Urothelium cell line (cell line): ENCODE measurements at places on chromosomes 1 and 21.

DNA sequence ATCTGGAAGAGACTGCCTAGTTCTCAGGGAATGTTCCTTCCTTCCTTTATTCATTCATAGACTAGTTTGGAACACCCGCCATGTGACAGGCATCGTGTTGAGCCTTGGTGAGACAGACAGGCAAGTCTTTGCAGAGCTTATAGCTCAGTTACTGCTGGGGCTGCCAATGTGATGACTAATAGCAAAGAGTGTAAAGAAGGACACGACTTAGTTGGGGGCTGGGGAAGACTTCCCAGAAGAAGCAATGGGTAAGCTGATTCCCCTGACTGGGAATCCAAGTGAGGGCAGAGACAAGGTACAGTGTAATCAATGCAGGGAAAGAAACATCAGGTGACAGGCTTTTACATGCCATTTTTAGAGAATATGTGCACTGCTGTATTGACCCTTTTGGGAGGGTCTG is 51.2 kb downstream of the TENT5C start:
- DNase-seq = peak; percentile 90

GRCh38 chr21:8993284-8993942 is 1528.0 kb upstream of the TPTE start:
- DNase-seq = no peak

DNA sequence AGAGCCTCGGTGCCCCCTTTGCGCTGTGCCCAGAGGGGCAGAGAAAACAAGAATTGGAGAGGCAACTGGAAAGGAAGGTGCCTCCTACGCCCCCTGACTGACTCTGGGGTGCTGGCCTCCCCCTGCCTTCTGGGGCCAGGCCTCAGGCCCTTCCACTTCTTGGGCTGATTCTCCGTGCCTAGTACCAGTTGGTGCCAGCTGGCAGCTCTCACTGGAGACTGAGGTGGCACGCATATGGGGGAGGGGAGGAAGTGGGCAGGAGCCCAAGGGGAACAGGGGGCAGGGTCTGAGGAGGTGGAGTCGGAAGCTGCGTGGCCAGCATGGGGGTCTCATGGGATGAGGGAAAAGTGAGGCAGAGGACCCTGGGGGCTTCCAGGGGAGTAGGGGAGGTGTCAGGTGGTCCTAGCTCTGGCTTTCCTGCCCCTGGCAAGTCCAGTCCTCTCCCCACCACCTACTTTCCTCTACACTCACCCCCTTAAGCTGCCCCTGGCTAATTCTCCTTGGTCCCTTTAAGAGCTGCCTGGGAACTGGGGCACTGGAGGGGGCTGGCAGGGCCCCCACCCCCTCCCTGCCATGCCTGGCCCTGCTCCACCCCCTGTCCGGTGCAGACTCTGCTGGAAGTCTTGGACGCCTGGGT is 6.5 kb upstream of the SEMA4A start:
- DNase-seq = no peak

GRCh38 chr1:64960731-64961130 is 5.6 kb downstream of the JAK1 start:
- DNase-seq = no peak

DNA sequence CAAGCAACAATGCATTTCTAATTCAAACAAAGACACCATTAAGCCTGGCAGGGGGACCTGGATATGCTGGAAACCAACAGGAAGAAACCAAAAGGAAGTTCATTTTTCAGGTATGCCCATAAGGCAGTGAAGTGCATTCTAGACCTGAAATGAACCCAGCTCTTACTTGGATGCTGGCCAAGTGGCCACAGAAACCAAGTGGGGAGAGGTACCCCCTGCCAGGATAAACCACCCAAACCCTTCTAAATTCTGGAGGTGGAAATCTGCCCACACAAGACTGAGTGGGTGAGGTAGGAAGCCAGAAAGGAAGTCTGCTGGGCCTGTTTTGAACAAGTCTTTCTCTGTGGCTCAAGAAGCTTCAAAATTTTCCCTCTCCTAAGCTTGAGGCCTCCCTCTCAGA is 2.6 kb downstream of the CD5L start:
- no peak for DNase-seq

DNA sequence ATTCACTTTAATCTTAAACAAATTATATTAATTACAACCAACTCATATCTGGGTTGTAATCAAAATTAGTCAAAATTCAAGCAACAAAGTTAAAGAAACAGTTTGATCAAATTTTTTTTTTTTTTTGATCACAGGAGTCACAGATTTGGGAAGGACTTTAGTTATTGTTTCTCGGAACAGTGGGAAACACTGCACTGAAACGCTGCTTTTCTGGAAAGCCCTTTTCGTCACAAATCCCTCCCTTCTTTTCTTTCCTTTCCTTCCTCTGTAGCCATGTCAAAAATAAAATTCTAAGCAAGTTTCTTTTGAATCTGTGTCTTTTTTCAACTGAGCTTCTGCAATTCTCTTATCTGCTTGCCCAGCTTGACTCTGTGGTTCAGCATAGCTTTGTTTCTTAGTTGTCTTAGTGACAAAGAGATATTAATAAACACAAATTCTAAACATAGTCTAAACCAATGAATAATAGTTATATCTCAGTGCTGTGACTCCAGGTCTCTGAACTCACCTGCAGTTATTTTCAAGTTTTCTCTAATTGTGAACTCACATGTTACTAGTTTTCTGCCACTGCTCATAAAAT is 53.8 kb downstream of the PTGS2 start:
- no peak for DNase-seq

GRCh38 chr1:202588503-202589189 is 121.6 kb downstream of the SYT2 start:
- no peak for DNase-seq

GRCh38 chr1:181768211-181768929 is 285.1 kb downstream of the CACNA1E start:
- no peak for DNase-seq

GRCh38 chr1:179298952-179299351 is 5.4 kb downstream of the SOAT1 start:
- no peak for DNase-seq

- DNase-seq = peak; percentile 45
These were observed 32.2 kb upstream of the MED18 start for GRCh38 chr1:28296401-28297261.

DNA sequence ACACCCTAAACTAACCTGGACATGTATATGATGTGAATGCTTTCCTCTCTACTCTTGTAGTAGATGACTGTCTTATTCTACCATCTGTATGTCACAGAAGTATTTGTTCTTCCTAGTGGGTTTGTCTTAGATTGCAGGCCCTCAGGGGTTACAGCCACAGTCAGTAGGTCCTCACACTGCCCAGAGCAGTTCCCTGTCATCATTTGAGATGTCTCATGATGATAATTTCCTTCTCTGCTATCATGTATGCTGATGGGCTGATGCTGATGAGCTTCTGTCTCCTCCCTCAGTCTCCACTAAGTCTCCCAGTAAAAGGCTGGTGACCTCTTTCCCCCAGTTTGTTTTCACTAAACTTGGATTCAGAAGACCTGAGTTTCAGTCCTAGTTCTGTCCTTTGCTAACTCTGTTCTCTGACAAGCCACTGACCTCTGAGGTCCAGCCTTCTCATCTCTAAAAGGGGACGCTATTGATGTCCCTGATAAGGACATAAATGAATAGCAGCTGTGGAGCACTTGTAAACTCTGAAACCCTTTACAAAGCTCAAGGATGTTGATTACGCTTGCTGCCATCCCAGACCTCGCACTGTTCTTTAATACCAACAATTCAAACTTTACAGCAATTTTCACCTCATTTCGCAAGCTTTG is 3.1 kb upstream of the ETV3 start:
- DNase-seq = no peak

DNA sequence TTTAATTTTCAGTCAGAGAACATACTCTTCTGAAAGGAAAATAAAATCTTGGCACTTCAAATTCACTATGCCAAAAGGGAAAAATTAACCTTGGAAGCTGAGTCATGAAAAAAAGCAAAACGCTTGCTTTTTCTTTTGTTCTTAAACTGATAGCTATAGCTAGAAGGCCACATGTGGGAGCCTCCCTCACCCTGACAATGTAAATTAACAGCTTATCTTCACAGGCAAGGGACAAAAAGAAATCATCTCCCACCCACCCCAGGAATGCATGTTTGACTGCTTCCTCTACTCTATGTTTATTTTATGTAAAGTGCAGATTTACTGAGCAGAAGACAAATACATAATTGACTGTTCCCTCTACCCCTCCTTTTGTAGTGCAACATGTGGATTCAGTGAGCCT is 38.0 kb downstream of the EBNA1BP2 start:
- DNase-seq = no peak

- DNase-seq = no peak
These were observed 45.9 kb downstream of the DUSP10 start for GRCh38 chr1:221696027-221696426.

DNA sequence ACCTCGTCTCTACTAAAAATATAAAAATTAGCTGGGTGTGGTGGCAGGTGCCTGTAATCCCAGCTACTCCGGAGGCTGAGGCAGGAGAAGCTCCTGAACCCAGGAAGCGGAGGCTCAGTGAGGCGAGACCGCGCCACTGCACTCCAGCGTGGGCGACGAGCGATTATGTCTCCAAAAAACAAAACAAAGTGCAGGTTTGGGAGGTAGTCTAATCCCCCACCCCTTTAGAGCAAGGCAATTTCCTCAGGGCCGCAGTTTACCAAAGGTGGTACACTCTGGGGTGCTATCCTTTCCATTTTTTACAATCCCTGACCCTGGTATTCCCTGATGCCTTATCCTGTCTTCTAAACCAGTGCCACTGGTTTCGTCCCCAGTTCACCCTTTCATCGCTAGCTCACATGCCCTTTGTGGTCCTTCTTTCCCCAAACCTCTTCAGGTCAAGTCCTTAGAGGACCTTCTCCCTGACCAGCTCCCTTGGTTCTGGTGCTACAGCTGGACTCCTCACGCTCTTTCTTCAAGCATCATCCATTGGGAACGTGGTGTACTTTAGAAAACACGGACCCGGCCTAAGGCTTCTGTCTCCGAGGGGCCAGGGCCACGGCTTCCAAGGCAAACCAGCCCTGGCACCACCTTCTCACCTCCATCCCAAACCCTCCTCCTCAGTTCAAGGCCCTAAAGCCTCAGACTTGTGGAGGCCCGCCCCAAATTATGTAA is 873 bp downstream of the IFT25 start:
- no peak for DNase-seq

GRCh38 chr1:5664906-5665875 is 327.0 kb downstream of the NPHP4 start:
- no peak for DNase-seq

GRCh38 chr1:225940385-225941151 is 452 bp downstream of the LEFTY2 start:
- no peak for DNase-seq

DNA sequence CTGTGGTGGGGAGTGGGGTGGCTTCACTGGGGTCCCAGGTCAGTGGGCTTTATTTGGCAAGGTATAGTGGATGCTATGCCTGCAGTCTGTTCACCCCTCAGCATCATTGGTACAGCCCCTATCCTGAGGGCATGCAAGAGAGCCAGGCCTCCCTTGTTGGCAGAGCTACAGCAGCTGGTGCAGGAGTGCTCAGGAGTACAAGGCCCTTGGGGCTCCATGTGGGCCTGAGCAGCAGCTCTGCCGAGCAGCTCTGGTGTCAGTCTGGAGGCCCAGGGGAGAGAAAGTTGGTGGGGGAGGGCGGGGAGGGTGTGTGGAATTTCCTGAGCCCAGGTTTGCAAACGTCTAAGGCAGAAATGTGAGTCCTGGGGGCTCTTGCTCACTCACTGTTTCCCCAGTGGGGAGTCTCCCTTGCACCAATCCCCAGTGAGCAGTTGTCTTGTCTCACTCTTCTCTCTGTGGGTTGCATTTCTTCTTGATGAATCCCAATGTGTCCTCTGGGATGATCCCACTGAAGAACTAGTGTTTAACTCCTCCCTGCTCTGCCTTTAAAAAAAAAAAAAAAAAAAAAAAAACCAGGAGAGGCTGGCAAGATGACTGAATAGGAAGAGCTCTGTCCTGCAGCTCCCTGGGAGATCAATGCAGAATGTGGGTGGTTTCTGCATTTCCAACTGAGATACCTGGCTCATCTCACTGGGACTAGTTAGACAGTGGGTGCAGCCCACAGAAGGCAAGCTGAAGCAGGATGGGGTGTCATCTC is 39.5 kb upstream of the CYP4X1 start:
- no peak for DNase-seq

GRCh38 chr21:44399955-44400790 is 46.8 kb downstream of the TRPM2 start:
- no peak for DNase-seq

DNA sequence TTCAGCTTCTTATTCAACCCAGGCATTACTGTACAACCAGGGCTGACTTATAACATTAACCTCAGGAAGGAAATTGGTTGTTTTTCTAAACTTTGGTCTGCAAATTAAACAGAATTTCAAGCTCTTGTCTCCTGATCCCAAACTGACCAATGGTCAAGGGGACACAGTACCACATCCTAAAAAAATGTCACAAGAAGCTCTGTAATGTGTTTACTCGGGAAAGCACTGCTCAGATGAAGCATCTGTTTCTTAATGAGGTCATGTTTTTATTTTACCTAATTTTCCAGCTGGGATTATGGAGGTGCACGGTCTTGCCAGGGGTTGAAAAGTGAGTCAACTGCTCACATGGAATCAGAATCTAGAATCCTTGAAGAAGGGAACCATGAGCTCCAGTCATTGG is 18.7 kb downstream of the ADAMTS5 start:
- no peak for DNase-seq

GRCh38 chr1:219965285-219966070 is 37.1 kb upstream of the SLC30A10 start:
- no peak for DNase-seq

DNA sequence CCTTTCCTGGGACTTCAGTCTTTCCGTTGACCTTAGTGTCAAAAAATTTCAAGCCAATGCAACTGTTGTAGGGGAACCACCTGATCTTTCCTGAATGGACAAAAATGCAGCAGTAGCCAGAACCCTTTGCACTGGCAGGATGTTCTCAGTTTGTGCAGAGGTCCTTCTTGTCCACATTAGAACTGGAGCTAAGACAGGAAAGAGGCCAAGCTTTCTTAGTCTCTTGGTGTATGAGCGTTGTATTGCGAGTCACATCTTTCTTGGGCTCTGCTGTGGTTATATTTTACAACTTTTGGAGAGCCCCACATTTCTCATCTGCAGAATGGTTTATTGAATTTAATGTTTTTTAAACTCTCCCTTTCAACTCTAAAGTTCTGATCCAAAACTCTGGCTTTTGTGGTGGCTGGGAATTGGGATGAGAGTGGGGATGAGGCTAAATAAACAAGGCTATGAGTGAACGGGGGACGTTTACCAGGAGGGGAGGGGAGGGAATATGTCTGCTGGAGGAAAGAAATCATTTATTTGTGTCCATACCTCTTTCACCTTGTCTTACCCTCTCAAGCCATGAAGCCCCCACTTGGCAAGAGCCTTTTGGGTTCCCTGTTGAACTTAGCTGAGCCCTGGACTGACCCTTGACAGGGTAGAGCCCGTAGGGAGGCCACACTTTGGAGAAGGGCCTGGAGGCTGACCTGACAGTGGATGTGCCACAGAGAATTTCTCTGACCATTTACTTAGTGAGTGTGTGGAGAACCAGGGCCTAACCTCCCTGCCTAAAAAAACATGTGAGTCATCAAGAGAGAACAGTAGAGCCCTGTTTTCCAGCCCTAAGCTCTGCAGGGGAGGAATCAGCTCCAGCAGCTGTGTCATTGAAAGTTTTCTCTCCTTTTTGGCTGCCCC is 586 bp downstream of the CHI3L2 start:
- DNase-seq = peak; percentile 89
